CD4-positive, CD25-positive, alpha-beta regulatory T cell (primary cell): ENCODE measurements at places on chromosomes 5 and 9.

DNA sequence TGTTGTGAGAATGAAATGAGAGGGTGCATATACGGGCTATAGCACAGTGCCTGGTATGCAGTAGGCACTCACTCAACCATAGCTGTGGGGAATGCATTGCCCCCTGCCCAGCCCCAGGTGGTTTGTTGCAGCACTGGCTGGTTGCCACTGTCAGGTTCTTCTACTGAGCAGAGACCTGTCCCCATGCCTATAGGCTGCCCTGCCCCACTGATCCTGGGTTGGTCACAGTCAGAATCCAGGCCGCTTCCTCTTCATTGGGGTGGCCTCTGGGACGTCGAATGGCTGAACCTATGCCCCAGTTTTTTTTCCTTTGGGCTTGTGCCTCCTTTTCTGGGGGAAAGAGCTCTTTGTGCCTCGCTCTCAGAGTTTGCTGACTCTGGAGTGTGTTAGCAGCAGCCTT is 74.6 kb downstream of the RGS3 start:
- no peak for DNase-seq

DNA sequence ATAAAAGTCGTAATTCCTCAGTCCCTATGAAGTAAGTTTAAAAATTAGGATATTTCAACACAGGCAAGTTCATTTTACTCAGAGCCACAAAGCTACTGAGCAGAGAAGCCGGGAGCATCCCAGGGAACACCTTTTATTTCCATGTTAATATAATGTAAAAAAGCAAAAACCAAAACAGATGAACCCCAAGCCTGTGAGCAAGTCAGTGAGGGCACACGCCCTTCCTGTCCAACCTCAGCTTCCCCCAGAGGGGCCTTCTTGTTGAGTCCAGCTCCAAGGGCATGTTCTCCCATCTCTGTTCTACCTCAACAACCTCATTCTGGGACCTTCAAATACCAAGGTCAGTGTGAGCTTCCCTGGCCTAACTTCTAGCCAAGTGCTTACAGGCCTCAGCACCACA is 24.8 kb downstream of the NSUN2 start:
- DNase-seq: no peak

- DNase-seq: no peak
These were observed 1361.7 kb upstream of the CDH9 start for GRCh38 chr5:28400076-28400475.

DNA sequence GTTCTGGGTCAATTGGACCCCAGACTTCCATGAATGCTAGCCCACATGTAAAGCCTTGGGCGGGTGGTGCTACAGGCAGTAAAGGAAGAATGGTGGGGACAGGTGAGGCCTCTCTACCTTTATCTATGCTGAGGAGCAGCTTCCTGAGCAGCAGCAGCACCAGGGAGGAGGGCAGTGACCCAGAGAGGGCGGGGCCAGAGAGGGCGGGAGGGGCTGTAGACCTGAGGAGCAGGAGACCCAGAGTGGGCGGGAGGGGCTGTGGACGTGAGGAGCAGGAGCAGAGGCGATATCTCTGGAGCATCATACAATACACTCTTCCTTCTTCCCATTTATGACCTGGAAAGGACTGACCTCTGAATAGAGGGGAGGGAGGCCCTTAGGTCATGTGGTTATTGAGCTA is 165.9 kb downstream of the MTRR start:
- DNase-seq: no peak

DNA sequence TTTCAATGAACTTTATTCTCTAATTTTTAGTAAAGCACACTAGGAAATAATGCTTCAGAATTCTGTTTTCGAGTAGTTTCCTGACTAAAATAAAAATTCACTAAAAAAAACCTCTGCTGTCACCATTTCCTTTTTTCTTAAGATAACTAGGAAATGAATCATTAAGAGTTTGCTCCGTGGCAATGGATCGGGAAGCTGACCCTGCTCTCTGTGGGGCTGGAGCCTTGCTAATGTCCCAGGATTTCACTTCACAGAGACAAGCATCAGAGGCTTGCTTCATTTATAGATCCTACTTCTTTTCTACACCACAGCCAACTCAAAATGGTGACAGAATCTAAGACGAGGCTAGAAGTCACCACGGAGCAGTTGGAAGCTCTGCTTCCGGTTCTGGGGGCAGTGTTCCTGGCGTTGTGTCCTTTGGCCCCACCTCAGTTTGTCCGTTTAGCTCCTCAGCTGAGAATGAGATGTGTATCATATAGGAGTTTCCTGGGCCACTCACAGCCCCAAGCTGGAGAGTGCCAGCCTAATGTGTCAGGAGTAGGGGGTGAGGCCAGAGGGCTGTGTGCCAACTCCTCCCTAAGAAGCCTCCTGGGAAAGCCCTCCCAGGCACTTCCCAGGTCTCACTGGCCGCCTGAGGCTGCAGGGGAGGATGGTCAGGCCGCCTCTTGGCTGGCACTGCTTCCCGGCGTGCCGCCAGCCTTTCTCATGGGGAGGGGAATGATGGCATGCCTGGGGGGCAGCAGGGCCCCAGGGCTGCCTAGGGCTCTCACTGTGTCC is 19.6 kb downstream of the TENT4A start:
- no peak for DNase-seq

GRCh38 chr5:765948-766631 is 18.4 kb downstream of the ZDHHC11B start:
- DNase-seq: no peak

DNA sequence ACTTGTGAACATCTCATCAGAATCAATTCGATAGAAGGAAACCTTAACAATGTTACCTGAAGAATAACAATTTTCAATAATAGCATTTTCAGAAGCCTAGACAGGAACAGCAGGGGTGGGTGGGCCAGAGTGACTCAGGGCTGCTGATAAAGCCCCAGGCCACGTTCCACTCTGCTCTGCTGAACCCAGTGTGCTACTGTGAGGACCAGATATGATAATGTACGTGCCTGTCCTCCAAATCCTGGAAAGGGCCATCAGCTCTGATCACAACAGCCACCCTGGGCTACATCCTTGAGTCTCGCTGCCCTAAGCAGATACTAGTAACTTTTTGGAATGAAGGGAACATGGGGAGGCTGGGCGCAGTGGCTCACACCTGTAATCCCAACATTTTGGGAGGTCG is 91.3 kb downstream of the PRRT1B start:
- no peak for DNase-seq

DNA sequence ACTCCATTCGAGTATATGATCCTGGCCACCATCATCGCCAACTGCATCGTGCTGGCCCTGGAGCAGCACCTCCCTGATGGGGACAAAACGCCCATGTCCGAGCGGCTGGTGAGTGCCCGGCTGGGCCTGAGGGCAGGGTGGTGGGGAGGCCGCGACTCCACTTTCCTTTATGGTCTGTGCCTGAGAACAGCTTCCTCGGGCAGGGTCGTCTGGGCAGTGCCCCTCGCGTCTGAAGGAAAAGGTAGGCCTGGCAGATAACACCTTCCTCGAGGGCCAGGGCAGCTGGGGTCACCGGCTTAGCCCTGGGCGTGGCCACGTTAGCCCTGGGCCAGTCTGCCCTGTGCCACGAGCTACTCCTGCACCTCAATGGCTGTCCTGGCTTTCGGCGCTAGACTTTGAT is 1.5 kb downstream of the CACNA1B start:
- DNase-seq: no peak

GRCh38 chr9:25260046-25260445 is 418.2 kb downstream of the TUSC1 start:
- no peak for DNase-seq

- DNase-seq: no peak
These were observed 45.4 kb downstream of the ALDH1A1 start for GRCh38 chr9:72907421-72907820.

DNA sequence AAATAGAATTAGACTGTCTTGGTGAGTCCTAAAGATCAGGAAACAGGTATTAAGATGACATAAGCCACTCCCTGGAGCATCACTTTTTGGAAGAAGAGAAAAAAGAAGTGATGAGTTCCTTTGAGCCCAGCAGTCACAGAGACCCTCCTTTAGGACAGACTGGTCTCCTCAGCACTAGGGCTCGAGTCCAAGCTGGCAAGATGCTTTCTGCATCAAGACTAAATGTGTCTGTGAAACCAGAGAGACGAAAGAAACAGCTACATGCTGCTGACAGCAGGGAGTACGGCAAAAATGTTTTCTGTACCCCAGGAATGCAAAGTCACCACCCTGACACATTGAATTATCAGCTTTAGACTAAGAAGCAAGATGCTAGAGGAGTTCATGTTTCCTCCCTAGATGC is 184.5 kb downstream of the CRB2 start:
- no peak for DNase-seq

DNA sequence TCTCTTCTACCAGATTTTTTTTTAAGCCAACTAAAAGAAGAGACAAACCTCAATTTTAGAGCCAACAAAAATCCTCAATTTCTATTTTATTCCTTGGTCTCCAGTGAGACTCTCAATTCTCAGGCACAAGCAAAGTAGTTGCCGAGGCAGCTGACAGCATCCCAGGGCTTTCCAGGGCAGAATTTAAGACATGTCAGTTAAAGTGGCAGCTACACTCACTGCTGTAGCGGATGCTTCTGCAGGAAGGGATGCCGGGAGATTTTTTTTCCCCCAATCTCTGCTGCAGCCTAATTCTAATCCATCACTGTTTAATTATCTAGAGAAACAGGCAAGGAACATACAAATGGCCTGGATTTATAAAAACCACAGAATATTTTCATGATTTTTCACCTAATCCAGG is 57.0 kb downstream of the TTC39B start:
- no peak for DNase-seq

DNA sequence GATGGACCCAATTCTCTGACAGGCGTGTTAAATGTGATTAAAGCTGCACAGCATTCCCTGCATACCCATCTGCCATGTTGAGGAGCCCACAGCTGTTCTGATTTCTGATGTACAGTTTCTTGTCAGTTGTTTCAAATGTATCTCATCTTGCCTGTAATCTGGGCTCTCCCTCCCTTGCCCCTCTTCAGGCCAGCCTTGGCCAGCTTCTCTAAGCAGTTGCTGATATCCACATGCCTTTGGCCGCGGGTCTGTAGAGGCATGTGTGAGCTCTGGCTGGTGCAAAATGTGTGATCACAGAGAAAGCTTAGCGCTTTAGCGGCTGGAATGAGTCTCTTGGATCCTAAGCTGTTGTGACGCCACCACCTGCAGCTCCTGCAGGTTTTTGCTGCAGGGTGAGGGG is 332.0 kb downstream of the MLLT3 start:
- no peak for DNase-seq

- no peak for DNase-seq
These were observed 29.3 kb upstream of the CRB2 start for GRCh38 chr9:123326662-123327093.

GRCh38 chr9:94894094-94894699 is 167.7 kb downstream of the AOPEP start:
- no peak for DNase-seq

GRCh38 chr5:139795074-139796001 is at the start of gene PSD2:
PSD2 (plus strand) TSS chr5:139795808; CDS start chr5:139809441, 13,633 bp downstream.
- no peak for DNase-seq

DNA sequence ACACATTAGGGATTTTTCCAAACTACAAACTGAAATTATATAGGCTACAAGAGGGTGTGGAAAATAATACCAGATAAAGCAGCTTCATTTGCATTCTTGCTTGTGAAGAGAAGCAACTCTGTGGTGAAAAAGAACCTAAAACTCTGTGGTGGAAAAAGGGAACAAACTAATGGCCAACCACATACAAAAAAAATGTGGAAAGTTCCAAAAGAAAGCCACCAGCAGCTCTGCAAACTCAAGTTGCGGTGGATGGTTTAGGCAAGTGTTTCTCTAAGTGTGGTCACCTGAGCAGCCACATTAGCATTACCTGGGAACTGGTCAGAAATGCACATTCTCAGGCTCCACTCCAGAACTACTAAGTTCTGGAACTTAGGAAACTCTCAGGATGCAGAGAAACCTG is 586.4 kb downstream of the ACTL7B start:
- DNase-seq: no peak

DNA sequence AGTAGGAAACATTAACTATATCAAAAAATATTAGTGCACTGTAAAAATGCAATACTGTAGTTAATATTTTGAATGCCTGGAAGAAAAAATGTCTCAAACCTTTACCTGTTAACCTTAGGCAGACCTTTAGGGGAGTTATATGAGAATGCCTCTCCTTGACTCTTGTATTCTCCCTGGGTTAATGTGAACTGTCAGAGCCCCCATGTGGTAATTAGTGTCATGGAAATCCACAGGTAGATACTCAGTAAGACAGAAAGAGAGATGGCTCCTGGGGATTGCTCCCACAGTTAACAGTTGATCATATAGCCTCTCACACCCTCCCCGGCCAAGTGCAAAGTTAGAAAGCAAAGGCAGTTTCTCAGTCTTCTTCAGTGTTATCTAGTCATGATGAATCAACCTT is 742.8 kb downstream of the NR2F1-AS1 start:
- DNase-seq: no peak

DNA sequence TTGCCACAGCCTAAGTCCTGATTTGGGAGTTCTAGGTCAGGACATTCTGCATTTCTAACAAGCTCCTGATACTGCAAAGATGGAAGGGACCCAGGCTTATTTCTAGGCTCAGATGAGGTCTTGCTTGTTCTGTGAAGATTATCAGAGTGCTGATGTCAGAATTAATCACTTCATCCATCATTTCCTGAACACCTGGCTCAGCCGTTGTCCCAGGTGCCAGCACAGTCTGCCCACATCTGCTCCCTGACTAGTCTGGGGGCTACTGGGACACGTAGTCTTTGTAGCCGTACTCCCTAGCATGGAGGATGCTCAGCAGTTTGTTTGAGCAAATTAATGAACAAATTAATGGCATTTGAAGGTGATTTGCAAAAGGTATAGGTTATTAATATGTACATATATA is 17.9 kb upstream of the SPINK4 start:
- DNase-seq: no peak

DNA sequence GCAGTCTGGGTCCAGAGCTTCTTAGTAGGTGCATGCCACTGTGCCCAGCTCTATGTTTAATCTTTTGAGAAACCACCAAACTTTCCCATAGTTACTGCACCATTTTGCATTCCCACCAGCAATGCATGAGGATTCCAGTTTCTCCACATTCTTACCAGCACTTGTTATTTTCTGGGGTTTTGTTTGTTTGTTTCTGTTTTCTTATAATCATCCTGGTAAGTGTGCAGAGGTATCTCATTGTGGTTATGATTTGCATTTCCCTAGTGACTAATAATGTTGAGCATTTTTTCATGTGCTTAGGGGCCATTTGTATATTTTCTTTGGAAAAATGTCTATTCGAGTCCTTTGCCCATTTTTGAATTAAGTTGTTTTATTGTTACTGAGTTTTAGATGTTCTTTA is 11.4 kb downstream of the FOXE1 start:
- no peak for DNase-seq

DNA sequence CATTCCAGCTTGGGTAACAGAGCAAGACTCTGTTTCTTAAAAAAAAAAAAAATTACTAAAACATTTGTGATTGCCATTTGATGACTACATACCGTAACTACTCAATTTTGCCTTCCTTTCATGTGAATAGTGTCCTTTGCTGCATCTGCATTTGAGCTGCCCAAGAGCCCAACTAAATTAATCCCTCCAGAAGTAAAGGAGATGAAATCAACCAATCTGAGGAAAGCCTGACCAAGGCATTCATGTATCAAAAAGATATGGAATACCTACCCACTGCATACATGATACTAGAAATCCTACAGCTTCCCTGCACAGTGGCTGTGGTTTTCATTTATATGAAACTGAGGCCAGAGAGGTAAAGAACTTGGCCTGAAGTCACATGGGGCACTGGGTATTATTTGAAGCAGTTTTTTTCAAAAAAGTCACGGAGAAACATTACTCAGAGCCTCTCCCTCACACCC is 177.5 kb downstream of the AOPEP start:
- DNase-seq: no peak
